ENCODE measurements at places on chromosomes 2 and 18.

GRCh38 chr2:126657148-126657635 lies 1.2 kb downstream of the GYPC start:
- peak; percentile 62 for DNase-seq

DNA sequence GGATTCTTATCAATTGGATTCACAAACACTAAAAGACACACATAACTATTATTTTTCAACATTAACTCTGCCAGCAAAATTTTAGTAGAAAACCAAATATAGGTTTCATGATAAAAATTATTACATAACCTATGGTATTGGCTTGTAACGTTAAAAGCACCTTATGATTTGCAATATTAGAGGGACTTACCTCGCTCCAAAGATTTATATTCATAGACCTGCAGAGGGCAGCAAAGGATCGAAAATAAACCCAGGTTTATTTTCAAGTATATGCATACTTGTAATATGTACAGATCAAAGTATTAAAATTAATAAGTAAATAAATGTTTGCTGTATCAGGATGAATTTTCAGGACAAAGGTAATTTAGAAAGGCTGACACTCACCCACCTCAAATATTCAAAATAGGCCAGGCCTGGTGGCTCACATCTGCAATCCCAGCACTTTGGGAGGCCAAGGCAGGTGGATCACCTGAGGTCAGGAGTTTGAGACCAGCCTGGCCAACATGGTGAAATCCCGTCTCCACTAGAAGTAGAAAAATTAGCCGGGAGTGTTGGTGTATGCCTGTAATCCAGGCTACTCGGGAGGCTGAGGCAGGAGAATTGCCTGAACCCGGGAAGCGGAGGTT lies 45.3 kb downstream of the LRPPRC start:
- peak; percentile 49 for DNase-seq

- no peak for DNase-seq
Measured at GRCh38 chr2:147390475-147390874, 454.4 kb upstream of the ACVR2A start.

DNA sequence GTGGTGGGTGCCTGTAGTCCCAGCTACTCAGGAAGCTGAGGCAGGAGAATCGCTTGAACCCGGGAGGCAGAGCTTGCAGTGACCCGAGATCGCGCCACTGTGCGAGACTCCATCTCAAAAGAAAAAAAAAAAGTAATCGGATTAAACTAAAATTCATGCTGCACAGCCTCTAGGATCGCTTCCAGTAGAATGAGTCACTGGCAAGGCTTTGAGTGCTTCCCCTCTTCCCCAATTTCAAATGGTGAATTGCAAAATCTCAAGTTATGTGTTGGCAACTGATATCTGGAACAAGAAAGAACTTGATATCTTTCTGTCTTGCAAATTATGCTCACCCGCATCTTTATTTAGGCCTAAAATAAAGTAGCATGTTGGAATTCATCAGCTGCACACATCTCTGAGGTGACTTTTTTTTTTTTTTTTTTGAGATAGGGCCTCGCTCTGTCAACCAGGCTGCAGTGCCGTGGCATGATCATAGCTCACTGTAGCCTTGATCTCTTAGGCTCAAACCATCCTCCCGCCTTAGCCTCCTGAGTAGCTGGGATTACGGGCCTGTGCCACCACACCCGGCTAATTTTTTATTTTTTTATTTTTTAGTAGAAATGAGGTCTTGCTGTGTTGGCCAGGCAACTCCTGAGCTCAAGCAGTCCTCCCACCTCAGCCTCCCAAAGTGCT lies 12.7 kb downstream of the TTC39C start:
- no peak for DNase-seq

DNA sequence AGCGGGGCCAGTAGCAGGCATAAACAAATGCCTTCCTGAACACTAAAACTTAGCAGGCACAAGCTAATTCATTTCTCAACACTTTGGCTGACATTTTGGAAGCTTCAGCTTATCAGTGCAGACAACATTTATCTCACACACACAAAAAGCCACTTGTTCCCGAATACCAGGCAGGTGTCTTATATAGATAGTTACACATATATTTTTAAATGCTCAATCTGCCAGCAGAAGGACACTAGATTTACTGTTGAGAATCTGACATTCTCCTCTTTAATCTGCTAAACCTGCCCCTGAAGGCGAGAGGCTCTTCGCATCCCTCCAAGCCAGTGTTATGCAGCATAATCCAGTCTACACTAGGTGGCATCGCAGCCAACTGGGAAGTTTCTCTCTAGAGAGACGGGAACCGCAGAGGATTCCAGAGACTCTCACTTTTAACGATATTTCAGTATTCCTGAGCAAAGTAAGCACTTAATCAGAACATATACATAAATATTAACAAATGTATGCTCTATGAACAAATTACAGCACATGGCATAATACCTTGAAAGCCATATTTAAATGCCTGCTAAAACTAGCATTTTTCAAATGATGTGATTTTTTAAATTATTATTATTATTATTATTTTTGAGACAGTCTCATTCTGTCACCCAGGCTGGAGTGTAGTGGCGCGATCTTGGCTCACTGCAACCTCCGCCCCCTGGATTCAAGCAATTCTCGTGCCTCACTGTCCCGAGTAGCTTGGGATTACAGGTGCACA lies 90.2 kb upstream of the SCG2 start:
- peak; percentile 59 for DNase-seq

- DNase-seq: peak; percentile 42
Measured at GRCh38 chr2:227509824-227510619, 38.1 kb downstream of the AGFG1 start.

DNA sequence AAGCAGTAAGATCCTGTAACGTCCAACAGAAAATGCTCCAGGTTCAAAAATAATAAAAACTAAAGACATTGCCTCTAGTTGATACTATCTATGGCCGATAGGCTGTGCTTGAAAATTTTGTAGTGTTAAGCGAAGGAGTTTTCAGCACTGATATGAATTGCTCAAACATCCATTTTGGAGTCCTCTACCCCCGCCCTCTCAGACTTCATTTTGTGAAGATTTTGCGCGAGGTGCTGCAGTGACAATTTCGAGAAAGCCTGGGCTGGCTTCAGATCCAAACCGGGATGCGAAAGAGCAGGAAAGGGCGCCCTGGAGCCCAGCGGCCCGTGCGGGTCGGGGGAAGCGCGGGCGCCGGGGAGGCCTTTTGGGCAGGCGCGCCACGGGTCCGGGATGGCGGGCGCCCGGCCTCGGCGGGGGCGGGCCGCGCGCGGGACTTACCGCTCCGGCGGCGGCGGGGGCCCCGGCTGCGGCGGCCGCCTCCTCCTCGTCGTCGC lies 1.8 kb downstream of the SP3 start:
- peak; percentile 75 for DNase-seq

GRCh38 chr18:35478520-35479435 lies 19.0 kb downstream of the INO80C start:
- DNase-seq: peak; percentile 97

- peak; percentile 100 for DNase-seq
Measured at GRCh38 chr18:76459687-76460350, 35.2 kb downstream of the ZNF516 start.

- no peak for DNase-seq
Measured at GRCh38 chr2:128421861-128422311, 103.2 kb upstream of the HS6ST1 start.

GRCh38 chr2:176280867-176281658 lies 11.8 kb downstream of the MTX2 start:
- DNase-seq: peak; percentile 57

DNA sequence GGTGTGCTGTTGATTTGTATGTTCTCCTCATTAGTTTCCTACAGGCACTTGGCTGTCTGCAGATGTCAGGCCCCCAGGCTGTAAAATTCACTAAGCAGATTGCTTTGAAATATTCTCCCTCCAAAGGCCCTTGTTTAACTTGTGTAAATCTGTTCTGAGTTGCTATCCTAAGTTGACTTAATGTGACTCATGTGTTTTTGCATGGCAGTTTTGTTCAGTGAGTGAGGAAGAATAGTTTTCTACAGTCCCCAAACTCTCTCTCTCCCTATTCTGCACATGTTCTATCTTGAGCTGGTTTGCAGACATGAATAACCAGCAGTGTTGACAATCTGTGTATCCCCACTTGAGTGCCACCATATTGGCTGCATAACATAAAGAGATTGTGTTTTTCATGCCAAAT lies 1005.4 kb upstream of the DDX18 start:
- no peak for DNase-seq

DNA sequence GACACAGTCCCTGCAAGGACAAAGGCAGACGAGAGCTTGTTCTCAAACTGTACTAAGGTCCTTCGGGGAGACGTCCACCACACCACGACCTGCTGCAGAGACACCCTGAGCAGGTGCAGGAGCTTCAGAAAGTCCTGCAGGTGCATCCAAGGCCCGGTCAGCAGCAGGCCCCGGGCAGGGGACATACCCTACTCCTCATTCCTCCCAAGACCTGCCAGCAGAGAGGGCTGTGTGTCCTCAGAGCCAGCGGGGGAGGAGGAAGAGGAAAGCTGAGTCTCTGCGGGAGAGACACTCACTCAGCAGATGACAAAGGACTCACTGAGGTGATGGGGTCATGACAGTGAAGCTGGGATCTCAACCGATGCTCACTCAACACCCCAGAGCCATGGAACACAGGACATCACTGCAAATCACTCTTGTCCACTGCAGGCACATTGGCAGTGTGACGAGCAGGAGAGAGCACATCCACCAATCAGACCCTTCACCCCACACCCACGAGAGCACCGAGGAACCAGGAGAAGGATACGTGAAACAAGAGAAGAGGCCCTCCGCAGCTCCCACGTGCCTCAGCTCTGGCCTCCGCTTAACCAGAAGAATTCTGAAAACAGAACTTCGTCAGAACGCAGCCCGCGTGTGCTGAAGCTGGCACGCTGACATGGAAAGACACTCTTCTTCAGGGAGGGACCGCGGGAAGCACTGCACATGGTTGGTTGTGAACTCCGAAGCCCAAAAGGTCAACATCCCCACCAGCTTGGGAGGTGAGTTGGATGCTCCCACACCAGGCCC lies 9.3 kb downstream of the HDAC4 start:
- DNase-seq: no peak

GRCh38 chr2:216807857-216808272 lies 52.0 kb downstream of the TNP1 start:
- DNase-seq: peak; percentile 41

DNA sequence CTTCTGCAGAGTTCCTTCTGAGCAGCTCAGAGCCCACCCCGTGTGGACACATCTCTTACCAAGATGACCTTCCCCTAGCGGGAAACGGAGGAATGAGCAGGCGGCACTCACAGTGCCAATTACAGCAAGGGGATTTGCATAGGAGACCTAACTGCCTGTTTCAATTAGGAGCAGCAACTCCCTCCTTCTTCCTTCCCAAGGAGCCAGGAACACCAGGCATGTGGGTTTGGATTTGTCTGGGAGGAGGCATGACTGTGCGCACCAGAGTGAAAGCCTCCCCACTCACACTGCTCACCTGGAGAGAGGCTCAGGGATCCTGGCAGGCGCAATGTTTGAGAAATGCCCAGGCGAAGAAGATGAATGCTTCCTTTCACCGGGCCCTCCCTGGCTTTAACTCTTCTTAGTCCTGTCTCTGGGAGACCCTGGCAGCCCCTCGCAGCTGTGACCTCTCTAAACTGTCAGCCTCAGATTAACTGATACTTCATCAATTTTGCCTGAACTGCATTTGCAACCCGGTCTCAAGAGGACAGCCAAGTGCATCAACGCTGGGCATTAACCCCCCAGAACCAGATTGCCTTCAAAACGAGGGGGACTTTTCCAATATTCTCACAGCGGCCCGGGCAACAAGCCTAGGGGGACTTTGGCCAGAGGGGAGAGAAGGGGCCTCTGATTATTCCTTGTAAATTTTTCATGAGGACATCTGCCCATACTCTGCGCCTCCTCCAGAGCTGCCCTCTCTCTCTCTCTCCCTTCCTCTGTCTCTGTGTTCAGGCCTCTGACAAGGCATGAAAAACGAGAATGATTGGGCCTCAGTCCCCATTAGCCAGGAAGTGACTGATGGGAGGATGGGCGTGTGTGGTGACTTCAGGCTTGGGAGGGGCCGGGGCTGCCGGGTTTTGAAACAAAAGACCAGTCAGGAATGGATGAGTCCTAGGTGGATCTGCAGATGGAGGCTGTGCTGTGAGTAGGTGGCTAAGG lies 93.8 kb downstream of the CMPK2 start:
- DNase-seq: peak; percentile 41

- DNase-seq: peak; percentile 60
Measured at GRCh38 chr2:6780765-6781274, 84.9 kb downstream of the CMPK2 start.

DNA sequence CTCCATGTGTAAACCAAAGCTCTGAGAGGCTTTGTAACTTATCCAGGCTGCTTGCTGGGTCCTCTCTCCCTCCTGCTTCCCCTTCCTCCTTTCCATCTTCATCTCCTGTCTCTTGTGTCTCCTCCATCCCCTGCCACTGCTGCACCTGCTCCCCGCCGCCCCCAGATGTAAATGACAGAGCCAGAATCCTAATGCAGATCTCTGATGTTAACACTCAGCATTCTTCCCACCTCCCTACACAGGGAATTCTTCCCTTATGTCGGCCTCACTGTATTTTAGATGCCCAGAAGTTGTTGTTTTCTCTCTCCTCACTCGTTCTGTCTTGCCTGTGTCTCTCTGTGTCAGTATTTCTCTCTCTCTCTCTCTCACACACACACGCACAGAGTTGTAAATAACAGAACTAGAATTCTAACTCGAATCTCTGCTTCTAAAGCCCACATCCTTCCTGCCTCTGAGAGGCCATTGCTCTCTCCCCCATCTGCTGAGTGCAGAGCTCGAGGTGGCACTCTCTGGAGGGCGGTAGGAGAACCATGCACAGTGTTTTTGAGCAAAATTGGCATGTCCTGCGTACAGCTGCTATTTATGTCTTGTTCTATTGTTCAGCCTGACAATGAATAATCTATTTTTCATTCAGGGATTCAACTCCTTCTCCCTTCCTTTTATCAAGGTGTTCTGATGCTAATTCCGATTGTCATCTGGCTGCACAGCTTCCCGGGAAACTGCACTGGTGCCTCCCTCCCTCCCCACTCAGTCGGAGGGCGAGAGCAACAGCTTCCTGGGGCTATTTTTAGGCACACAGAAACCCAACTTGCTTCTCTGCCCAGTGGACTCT lies 219.9 kb downstream of the SH3RF3 start:
- DNase-seq: no peak

GRCh38 chr18:49285627-49286026 lies 174.8 kb downstream of the DYM start:
- DNase-seq: no peak

DNA sequence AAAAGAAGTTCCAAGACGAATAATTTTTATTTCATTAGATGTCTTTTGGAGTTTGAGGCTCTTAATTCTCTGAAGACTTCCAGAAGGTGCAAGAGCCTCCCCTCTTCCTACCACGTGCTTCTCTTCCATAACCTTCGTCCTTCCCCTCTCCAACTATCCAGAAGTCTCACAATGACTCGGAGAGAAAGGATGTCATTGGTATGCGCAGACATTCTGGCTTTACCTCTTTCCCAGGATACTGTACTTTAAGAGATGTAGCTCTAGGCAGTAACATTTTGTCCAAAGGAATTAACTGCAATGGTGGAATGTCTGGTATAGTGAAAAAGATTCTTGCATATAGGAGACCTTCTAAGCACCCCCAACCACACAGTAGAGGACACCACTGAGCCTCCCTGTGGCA lies 249.0 kb upstream of the OSR1 start:
- peak; percentile 62 for DNase-seq

DNA sequence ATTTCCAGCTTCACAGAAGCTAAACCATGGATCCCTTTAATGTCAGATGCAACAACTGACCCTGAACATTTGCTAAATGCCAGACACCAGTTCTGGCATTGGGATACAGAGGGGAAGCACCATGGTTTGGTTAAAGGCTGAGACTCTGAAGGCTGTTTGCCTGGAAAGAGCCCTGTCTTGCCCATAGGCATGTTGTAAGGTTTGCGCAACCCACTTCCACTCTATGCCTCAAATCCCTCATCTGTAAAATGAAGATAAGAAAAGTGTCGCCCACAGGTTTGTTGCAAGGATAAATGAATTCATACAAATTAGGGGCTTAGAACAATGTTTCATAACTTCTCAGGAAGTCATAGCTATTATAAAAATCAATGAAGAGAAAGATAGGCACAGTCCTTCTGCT lies 380.9 kb upstream of the GYPC start:
- DNase-seq: no peak

Data from kidney tubule cell (primary cell).